ENCODE measurements at places on chromosomes 3 and 15.

DNA sequence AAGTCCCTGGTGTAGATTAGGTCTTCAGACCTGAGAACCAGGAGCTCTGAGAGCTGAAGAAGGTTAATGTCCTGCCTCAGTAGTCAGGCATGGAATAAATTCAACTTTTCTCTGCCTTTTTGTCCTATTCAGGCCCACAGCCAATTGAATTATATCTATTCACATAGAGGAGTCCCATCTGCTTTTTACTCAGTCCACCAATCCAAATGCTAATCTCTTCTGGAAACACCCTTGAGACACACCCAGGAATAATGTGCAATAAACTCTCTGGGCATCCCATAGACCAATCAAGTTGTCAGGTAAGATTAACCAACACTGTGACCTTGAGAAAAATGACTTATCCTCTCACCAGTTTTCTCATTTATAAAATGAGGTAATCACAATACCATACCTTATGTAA lies 129.4 kb downstream of the MEX3B start:
- no peak for DNase-seq

- DNase-seq = no peak
Measured at GRCh38 chr3:102979682-102980354, 545.0 kb downstream of the ZPLD1 start.

- no peak for DNase-seq
Measured at GRCh38 chr3:138303474-138303873, 26.2 kb downstream of the NME9 start.

- DNase-seq = no peak
Measured at GRCh38 chr3:140203510-140203909, 268.5 kb downstream of the CLSTN2 start.

- no peak for DNase-seq
Measured at GRCh38 chr15:40441565-40442531, 1.1 kb downstream of the BAHD1 start.

DNA sequence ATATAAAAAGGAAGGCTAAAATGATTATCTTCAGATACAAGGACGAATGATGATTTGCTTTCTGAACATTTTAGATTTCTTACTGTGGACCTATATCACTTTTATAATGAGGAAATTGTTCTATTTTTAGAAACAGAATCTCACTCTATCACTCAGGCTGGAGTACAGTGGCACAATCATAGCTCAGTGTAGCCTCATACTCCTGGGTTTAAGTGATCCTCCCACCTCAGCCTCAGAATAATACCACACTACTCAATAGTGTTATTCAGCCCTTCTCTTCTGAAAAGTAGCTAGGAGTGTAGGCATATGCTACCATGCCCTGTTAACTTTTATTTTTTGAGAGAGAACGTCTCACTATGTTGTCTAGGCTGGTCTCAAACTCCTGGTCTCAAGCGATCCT lies 15.8 kb downstream of the DNAJC13 start:
- no peak for DNase-seq

DNA sequence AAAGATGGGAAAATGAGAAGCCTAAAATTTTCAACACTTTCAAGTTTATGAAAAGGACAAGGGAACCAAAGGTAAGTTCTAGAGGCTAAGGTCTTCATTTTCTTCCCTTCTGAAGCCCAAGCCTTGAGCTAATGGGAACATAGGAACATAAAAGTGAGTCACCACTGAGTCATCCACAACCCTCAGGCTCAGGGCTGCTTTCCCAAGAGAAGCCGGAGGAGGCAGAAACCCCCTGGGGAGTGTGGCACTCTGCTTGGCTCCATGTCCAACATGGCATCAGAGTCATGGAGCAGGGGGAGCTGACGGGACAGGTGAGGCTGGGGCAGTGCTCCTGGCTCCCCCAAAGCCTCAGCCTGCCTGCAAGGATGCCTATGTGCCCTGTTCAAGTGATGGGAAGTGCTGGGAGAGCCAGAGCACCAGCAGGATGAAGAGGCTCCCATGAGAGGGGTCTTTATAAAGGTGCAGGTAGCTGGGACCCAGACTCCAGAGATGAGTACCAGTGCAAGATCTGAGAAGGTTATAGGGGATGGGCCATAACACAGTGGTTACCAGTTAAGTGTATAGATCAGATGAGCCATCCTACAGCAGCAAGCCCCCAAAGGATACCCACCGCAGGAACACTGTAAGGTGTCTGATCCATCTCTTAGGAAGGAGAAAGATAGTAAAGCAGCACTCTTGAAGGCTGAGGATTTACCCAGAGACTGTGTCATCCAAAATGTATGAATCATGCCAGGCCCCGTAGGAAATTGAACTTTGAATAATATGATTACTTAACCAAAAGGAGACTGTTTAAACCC lies 31.8 kb upstream of the RYR3 start:
- no peak for DNase-seq

GRCh38 chr3:41464401-41464800 lies 265.1 kb downstream of the CTNNB1 start:
- DNase-seq = no peak

- DNase-seq = no peak
Measured at GRCh38 chr3:71628522-71628921, 45.0 kb upstream of the FOXP1 start.

- DNase-seq = no peak
Measured at GRCh38 chr3:41024031-41024836, 175.1 kb upstream of the CTNNB1 start.

DNA sequence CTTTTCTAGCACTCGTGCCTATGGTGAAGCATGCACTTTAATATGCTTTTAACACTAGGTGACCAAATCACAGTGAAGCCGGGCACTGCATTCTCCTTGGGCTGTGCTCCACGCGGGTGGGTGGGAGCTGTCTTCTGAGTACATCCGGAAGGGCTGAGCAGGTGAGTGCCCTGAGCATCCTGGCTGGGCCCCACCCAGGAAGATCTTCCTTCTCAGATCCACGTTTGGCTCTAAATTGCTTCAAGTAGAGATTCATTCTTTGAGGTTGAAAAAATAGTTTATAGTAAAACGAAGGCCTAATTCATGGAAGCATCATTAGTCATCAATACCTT lies 73.9 kb upstream of the BLM start:
- DNase-seq = no peak

- no peak for DNase-seq
Measured at GRCh38 chr3:42055291-42055690, 35.9 kb upstream of the TRAK1 start.

DNA sequence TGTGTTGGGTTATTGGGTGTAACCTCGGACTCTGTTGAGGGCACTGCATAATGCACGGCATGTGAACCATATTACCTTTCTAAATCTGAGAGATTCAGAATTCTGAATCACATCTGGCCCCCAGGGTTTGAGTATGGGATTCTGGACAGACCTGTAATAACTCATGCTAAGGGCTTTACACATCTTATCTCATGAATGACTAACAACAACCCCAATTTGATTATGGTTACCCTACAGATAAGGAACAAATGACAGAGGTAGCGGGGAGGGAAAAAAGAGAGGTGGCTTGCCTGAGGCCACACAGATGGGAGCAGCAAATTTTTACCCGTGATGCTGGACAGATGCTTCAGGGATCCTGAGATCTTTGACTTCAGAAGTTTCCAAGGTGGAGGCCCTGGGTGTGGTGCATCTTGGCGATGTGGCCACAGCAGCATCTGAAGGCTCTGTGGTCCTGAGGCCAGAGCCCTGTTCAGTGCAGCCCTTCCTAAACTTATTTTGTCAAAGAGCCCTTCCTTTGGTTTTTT lies 43.8 kb downstream of the POMGNT2 start:
- no peak for DNase-seq

DNA sequence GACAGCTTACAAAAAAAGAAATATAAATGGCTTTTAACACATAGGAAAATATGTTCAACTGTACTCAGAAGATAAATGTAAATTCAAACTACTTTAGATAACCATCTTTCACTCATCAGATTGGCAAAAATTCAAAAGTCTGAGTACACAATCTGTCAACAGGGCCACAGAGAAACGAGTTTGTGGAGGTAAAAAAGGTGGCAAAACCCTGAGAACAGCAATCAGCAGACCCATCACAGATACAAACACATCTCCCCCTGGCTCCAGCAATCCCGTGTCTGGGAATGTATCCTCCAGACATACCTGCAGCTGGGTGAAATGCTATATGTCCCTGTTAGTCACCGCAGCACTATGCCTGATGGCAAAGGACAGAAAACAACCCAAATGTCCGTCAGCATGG lies 149.5 kb downstream of the OSBPL10 start:
- DNase-seq = no peak

- no peak for DNase-seq
Measured at GRCh38 chr15:75097939-75098338, 74.5 kb downstream of the PPCDC start.

All from stimulated activated CD8-positive, alpha-beta memory T cell treated with anti-CD3 and anti-CD28 coated beads, Interleukin-7, amount 100 ng/mL, for 24 hours (primary cell).